ENCODE measurements at places on chromosomes 7 and 10.

GRCh38 chr10:46326066-46326465 lies 39.3 kb downstream of the ANTXRL start:
- no peak for DNase-seq

DNA sequence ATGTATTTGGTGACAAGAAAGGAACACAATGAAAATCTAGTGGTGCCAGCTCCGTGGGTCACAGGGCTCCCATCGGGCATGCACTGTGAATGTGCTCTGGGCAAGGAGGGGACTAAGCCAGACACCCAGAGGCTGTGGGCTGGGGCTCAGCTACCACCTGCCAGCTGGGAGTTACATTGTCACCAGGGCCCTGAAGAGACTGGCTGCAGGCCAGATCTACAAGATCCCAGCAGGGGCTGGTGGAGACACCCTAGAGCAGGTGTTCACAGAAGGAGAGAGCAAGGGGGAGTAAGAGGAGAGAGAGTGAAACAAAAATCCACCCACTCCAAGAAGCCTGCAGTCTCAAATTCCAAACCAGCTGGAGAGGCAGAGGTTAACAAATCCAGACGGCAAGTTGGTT lies 116.6 kb upstream of the ADCY1 start:
- DNase-seq = no peak

DNA sequence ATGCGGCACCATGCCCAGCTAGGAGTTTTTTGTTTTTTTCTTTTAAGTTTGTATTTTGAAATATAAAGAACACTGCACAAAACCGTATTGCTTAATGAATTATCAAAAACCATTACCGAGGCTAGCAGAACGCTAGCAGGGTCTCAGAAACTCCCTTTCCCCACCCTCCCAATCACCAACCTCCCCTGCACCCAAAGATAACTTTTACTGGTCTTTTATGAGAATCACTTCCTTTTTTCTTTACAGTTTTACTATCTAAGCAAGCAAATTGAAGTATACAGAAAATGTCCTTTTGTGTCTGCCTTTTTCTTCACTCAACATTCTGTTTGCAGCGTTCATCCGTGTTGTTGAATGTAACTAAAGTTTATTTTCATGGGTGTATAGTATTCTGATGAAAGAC lies 13.4 kb downstream of the HIP1 start:
- no peak for DNase-seq

DNA sequence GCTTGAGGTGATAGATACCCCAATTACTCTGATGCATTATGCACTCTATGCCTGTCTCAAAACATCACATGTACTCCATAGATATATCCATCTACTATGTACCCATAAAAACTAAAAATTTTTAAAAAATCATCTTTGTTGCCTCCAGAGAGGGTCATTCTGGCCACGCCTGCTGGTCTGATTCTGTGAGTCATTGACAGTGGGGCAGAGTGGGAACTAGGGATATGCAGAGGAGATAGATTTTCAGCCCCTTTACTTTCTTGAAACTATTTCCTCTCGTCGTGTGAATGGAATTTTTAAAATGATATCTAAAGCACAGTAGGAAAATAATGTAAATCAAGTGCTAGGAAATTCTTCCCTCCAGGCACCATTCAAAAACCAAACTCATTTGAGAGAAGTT lies 715.0 kb upstream of the NRP1 start:
- no peak for DNase-seq

DNA sequence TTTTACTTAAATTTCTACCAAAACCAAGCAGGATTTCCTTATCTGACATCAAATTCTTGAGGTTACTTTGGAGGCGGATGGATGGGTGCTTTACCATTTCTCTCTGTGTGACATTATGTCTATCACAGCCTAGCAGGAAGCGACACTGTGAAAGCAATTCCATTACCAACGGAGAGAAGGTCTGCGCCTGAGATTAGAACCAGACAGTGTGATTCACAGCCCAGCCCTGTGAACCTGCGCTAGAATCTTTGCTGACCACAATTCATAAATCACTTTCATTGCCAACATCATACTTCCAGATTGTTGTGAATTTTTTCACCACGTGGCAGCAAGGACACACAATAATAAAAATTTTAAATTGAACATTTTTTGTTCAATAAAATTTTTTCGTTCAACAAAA lies 126.5 kb downstream of the CUBN start:
- DNase-seq = no peak

All from WERI-Rb-1 (cell line).